ENCODE measurements at places on chromosomes 4 and X.
A peak's percentile ranks its signal among the peaks of the same experiment; 100 is the strongest.

- DNase-seq = no peak
Observed at GRCh38 chrX:153885208-153885787, 675 bp downstream of the L1CAM start.

DNA sequence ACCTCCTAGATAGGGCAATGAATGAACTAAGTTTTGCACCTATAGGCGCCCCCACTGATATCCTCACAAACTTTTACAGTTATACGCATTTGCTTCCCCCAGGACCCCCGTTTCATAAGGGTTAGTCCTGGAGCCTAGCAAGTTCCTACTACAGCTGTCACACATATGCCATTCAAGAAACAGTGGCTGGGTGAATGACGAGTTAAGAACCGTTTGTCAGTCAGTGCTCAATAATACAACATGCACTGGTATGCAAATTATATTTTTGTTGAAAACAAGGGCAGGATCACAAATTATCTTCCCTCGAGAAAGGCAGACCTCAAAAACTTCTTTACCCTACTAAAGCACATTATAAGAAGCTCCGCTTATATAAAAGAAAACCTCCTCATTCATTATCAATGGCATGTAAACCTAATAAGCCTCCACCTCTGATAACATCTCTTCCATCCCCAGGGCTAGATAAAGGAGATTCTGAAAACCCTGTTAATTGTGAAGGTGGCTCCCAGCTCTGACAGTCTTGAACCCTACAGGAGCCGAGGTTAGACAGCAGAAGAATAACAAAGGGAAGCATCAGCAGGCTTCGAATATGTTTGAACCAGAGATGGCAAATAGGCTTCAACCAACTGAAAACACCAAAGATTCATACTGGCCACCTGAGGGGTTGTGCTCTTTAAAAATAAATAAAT is 40.3 kb downstream of the AFAP1 start:
- no peak for DNase-seq

DNA sequence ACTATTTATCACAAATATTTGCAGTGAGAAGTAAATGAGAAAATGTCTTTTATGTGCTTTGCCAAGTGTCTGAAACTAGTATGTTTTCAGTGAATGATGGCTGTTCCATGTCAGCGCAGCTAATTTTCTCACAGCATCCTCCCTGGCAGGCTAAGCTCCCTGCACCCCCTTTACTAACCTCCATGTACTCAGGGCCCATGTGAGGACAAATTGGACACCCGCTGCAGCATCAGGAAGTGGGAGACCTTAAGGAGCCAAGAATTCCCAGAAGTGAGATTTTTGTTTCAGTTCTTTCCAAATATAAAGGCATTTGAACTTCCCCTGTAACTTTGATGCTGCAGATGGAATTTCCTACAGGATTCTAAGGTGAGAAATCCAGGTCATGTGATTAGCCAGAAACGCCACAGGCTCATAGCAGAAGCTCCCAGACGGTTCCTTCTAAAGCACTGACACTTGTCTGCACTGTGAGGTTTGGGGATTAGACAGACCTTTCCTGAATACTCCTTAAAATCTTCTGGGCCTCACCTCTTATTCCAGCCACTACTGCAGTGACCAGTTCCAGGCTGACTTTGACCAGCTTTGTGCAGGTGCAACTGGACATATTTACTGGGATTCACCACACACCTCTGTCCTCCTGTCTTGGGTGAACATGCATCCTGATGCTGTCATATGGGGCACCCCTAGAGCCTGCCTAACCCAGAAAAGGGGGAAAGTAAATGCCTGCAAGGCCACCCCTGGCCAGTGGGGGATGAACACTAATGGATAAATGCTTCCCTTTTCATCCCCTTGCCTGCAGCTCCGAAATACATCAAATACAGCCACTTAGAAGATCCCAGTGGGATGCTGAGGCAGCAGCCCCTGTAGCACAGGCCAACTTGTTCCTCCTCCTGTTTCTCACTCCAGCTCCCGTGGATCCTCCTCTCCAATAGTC is 45.9 kb downstream of the LGI2 start:
- no peak for DNase-seq

- no peak for DNase-seq
Observed at GRCh38 chrX:128897621-128898020, 625.7 kb downstream of the SMARCA1 start.

GRCh38 chrX:138692591-138692990 is 18.9 kb downstream of the FGF13 start:
- no peak for DNase-seq

DNA sequence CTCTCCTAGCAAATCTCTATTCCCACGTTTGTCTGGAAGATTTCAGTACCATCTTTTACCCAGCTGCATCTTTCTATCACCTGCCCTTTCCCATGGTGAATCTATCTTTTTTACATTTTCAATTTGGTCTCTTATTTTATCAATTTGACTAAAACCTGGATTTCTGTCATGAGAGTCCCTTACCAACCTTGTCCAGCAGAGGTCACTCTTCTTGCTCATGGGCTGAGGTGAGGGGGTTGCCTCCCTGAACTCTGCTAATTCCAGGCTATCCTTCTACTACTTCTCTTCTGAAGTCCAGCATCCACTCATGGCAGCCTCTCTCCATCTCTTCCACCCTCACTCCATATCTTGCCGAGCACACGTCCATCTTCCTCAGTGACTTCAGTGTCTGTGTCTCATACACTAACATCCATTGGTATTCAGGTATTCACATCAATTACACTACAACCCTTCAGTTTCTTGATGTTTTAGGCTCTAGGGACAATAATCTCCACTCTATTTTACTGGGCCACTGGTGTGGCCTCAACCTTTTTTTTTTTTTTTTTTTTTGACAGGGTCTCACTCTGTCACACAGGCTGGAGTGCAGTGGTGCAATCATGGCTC is 17.8 kb upstream of the ZNF827 start:
- peak; percentile 8 for DNase-seq

- no peak for DNase-seq
Observed at GRCh38 chr4:127419431-127419830, 213.3 kb upstream of the INTU start.

GRCh38 chr4:153141238-153141637 is 63.0 kb upstream of the TRIM2 start:
- no peak for DNase-seq

GRCh38 chr4:105274504-105274903 is 127.8 kb downstream of the TET2 start:
- no peak for DNase-seq

- DNase-seq = no peak
Observed at GRCh38 chr4:123476089-123476488, 79.5 kb downstream of the SPRY1 start.

GRCh38 chr4:169346840-169347239 is 76.1 kb upstream of the SH3RF1 start:
- no peak for DNase-seq

DNA sequence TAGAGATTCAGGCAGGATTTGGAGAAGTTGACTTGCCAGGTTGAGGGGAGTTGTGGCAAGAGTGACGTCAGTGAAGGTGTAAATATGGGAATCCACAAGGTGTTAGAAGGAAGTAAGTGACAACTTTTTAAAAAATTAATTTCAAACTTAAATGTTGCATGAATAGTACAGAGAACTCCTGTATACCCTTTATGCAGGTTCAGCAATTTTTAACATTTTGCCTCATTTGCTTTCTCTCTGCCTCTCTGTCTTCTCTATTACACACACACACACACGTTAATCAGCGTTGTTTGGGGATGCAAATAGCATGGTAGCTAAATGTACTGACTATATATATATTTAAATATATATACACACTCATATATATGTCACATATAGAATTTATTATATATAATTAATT is 273.7 kb downstream of the SMARCA1 start:
- DNase-seq = no peak

DNA sequence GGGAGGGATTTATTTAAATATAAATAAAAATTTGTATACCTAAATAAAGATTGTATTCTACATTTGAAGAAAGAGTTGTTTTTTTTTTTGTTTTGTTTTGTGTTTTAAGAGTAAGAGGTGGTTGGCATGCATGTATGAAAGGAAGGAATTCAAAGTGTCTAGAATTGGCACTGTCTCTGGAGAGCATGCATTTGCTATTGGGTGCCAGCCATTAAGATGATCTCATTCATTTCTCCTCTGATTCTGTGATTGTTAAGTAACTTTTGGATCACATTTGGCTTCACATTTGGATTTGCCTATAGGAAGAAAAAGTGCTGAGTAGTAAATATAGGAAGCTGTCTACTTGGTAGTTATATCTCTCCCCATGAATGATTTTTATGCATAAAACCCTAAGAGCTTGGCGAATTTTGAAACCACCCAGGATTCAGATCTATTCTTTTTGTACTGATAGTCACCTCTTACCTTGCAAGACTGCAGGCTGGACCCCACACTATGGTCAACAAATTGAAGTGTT is 7.8 kb upstream of the BOD1L1 start:
- no peak for DNase-seq

DNA sequence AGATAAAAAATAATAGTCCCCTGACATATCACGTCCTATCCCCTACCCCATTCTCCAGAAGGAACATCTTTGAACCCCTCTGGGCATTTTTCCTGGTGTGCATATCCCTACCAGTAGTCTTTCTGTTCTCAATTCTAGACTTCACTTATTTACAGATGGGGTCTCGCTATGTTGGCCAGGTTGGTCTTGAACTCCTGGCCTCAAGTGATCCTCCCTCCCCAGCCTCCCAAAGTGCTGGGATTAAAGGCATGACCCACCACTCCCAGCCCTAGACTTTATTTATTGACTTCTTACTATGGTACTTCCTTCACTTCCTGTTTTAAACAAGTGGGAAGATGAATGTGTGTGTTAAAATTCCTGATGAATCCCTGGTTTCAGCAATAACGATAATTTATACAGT is 612 bp upstream of the RRAGB start:
- DNase-seq = no peak

- DNase-seq = no peak
Observed at GRCh38 chr4:143023239-143023918, 161.3 kb upstream of the USP38 start.

DNA sequence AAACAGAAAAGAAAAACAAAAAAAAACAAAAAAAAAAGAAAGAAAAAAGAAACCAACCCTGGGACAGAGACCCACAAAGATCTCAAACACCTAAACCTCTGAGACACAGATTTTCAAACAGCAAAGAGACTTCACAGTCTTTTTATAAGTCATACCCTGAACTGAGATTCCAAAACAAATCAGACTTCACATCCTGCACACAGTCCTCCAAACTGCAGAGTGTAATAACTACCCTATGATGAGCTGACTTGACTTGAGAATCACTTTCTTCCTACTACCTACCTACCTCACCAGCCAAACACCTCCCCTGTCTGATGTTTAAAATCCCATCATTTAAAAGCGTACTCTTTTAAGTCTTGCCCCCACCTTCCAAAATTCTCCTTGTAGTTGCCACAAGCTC is 25.2 kb upstream of the GLOD5 start:
- DNase-seq = no peak

DNA sequence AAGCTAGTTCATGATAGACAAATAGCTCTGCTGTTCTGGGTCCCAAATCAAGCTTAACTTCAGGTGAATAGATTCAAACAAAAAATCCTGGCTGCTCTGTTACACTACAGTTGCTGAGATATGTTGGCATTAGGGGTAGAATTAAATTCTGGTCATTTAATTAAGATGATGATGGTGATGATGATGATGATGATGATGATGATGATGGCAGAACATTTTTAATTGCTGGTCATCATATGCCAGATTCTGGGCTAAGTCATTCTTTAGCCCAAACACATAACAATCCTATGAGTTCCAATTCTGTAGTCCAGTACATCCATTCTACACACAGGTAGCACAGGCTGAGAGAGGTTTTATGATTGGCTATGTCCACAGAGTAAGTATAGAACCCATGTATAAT is 741.5 kb downstream of the STIM2 start:
- DNase-seq = no peak

DNA sequence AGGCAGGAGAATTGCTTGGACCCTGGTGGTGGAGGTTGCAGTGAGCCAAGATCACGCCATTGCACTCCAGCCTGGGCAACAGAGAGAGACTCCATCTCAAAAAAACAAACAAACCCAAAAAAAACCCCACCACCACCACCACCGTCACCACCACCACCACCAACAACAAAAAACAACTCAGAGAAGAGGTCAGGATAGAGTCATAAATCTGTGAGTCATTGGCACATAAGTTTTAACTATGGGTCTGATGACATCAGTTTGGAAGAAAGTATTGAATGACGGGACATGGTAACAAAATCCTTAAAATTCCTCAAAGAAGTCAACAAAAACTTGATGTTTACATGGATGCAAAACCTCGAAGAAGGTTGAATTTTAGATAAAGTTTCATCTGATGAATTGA is 288.0 kb upstream of the SFRP2 start:
- no peak for DNase-seq

- DNase-seq = no peak
Observed at GRCh38 chrX:95949588-95949987, 735.1 kb upstream of the DIAPH2 start.

DNA sequence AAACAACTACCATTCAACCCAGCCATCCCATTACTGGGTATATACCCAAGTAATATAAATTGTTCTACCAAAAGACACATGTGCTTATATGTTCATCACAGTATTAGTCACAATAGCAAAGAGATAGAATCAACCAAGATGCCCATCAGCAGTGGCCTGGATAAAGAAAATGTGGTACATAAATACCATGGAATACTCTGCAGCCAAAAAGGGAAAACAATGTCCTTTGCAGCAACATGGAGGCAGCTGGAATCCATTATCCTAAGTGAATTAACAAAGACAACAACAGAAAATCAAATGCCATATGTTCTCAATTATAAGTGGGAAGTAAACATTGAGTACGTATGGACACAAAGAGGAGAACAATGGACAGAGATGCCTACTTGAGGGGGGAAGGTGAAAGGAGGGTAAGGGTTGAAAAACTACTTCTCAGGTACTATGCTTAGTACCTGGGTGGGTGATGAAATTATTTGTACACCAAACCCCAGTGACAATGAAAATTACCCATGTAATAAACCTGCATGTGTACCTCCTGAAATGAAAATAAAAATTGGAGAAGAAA is 632.1 kb upstream of the AADAT start:
- no peak for DNase-seq

DNA sequence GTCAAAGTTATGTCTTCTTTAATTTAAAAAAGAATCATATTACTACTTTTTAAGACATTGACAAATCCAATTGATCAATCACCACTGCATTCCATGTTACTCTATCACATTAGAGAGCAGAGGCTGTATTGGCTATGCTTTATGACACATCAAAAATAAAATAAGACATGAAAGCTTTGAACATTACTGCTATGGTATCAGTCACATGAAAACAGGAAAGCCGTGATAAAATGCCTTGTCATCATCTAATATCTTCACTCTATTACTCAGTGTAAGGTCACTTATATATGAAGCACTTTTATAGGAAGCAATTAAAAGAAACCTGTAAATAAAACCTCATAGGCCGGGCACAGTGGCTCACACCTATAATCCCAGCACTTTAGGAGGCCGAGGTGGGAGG is 27.7 kb upstream of the CEP135 start:
- no peak for DNase-seq

- no peak for DNase-seq
Observed at GRCh38 chrX:13420545-13421183, 100.8 kb upstream of the ATXN3L start.

GRCh38 chrX:48996969-48997368 is 5.1 kb downstream of the GRIPAP1 start:
- DNase-seq = no peak

GRCh38 chrX:23699636-23700194 is 32.4 kb downstream of the PRDX4 start:
- peak; percentile 5 for DNase-seq

All from thymus (tissue), 14 donors.